ENCODE measurements at places on chromosomes 13 and 19.

DNA sequence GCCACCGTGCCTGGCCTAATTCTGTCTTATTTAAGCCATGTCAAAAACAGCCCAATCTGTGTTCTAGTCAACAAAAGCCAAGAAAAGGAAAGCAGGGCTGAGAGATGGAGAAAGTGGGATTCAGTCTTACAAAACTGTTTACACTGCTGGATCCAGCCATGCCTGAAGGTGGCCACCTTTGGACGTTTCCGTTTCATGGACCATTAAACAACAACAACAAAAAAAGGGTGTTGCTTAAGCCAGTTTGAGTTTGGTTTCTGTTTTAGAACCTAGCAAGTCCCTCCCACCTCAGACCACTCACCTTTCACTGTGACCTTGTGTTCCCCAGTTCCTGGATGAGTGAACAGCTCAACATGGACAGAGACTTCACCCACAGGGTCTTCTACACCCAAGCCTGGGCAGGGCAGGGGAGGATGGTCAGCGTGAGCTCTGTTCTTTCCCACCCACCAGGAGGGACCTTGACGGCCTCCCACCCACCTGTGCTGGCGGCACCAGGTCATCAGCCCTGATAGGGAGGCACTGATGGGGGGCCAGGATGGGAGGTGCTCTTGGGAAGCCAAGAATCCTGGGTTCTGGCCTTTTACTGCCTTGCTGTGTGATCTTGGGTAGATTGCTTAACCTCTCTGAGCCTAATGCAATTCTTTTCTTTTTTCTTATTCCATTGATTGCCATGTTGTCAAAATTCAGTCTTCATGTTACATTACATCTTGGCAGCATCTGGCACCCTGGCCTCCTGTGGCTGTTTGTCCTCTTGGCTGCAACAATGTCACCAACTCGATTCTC is 56.2 kb downstream of the COLGALT1 start:
- no peak for DNase-seq

- DNase-seq = peak; percentile 76
These were observed at the start of gene BCL3 for GRCh38 chr19:44748426-44749254. TSS of gene BCL3 (plus strand) at chr19:44748708. CDS start at chr19:44748791, 83 bp downstream.

- no peak for DNase-seq
These were observed 71.7 kb downstream of the STK24 start for GRCh38 chr13:98505217-98505616.

DNA sequence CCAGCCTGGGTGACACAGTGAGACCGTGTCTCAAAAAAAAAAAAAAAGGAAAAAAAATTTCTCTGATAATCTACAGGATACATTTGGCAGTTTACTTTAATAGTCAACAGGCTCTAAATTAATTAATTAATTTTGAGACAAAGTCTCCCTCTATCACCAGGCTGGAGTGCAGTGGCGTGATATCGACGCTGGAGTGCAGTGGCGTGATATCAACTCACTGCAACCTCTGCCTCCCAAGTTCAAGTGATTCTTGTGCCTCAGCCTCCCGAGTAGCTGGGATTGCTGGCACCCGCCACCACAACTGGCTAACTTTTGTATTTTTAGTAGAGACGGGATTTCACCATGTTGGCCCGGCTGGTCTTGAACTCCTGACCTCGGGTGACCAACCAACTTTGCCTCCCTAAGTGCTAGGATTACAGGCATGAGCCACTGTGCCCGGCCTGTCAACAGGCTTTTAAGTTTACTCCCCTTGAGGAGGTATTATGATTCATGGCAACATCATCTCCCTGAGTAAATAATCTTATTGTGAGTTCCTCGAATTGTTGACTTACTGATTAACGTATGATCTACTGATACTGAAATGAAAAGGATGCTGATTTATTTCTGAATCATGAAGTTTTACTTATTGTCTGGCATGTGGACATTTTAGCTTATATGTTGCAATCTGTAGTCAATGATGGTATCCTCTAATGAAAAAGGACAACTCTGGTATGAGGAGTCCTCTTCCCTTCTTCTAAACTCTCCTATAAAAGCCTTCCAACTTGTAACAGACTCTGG is 21.3 kb upstream of the MTRF1 start:
- no peak for DNase-seq

- DNase-seq = no peak
These were observed 57.9 kb upstream of the DIAPH3 start for GRCh38 chr13:60221581-60221980.

DNA sequence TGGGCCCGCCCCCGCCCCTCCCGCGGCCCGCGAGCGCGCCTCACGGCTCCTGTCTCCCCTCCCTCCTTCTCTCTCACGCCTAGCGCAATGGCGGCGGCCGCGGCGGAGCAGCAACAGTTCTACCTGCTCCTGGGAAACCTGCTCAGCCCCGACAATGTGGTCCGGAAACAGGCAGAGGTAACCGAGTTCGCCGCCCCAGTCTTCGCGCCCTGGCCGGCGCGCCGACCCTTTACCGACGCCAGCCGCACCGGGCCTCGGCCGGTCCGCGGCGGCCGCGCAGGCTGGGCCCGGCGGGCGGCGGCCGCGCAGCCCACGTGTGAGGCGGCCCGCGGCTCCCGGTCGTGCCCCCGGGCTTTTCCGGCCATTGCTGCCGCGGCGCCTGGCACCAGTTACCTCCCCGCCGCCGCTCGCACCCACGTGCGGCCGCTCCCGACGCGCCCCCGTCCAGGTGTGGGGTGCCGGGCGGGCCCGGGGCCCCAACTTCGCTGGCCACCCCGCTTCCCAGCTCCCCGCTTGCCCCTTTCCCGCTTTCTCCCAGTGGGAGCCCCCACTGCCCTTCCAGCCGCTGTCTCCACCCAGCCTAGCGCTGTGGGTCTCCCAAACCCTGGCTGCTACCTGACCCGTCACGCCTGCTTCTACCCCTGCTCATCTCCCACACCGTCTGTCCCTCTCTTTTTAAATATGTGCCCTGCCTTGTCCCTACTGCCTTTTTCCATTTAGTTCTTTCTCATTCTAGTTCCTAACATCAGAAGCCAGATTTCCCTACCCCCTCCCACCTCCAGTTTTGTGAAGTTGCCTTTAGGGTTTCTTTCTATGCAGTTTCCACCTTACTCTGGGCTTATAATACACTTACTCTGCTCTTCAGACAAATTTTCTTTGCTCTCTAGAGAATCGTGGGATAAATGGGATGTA is 23.4 kb downstream of the IPO5 start:
- DNase-seq = no peak

DNA sequence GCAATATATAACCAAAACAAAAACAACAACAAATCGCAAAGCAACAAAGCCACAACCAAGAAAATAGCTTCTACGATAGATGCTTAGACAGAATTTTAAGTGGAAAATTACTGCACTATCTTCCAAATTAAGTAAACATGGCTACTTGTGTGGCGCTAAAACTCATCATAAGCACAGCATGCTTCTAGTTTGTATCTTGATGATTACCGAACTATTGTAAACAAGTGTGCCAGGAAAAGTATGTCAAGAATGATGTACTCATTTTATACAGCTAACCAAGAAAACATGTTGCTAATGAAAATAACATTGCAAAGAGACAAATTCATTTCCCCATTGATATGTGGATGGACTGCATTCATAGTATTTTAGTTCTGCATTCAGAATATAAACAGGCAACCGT is 271.9 kb upstream of the GPC6 start:
- no peak for DNase-seq

- DNase-seq = peak; percentile 55
These were observed 40.3 kb downstream of the DEDD2 start for GRCh38 chr19:42176990-42177685.

- no peak for DNase-seq
These were observed 42.4 kb upstream of the ZNF737 start for GRCh38 chr19:20607943-20608342.

DNA sequence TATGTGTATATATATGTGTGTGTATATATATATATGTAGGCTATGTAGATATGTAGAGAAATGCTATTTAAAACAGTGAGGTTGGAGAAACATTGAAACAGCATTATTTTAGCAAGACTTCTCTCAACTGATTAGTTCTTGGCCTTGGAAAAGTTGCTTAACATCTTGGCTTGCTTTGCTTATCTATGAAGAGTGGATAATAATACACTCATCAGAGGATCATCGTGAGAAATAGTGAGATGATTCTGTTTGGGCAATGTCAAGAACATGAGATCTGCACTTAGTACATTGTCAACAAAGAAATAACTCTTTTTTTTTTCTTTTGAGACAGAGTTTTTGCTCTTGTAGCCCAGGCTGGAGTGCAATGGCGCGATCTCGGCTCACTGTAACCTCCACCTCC is 128.3 kb downstream of the KLF5 start:
- DNase-seq = no peak

GRCh38 chr13:46656786-46657185 is 103.8 kb downstream of the LRCH1 start:
- DNase-seq = no peak

- no peak for DNase-seq
These were observed 11.0 kb upstream of the ZNF792 start for GRCh38 chr19:34975056-34975455.

GRCh38 chr19:2554856-2555255 is 78.9 kb downstream of the GADD45B start:
- no peak for DNase-seq

GRCh38 chr13:72920097-72920496 is 138.2 kb downstream of the PIBF1 start:
- DNase-seq = no peak

- no peak for DNase-seq
These were observed 208.3 kb downstream of the OXGR1 start for GRCh38 chr13:96785986-96786385.

- DNase-seq = peak; percentile 31
These were observed 38.7 kb downstream of the IGFL2 start for GRCh38 chr19:46186717-46187101.

GRCh38 chr13:67123165-67123564 is 107.0 kb downstream of the PCDH9 start:
- no peak for DNase-seq

Measured in prostate gland (tissue), 2 donors.